ENCODE measurements at places on chromosomes 6 and 20.

DNA sequence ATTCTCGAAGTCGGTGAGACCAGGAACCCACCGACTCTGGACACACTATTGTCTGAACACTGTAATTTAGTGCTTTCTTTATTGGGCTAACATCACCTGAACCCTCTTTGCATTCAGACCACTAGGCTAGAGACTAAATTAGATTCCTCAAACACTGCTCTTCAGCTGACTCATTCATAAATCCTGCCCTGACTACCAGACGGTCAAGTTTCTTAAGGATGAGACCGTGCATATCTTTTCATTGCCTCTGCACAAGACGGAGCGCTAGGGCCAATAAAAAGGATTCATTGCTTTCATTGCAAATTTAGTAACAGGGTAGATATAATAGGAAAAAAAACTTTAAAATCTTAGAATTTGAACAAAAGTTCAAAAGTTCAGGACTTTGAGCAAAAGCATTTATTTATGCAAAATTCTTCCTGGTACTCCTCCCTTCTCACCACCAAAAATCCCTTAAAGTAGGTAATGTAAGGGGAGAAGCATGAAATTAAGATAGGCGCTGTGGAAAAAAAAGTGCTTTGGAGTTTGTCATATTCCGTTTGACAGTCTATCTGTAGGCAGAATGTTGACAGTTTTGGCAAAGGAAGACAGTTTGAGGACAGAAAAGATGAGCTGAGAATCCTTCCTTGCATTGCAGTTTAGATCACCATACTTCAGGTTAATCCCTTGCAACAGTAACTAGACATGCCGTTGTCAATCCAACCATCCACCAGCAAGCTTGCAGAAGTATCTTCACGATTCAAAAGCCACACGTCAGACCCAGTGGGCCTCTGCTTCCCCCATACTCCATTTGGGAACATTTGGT lies 328.6 kb upstream of the JARID2 start:
- no peak for DNase-seq

GRCh38 chr6:17861361-17861760 lies 126.1 kb downstream of the KIF13A start:
- no peak for DNase-seq

- DNase-seq: no peak
These were observed 68.2 kb downstream of the RFPL4B start for GRCh38 chr6:112415366-112415765.

DNA sequence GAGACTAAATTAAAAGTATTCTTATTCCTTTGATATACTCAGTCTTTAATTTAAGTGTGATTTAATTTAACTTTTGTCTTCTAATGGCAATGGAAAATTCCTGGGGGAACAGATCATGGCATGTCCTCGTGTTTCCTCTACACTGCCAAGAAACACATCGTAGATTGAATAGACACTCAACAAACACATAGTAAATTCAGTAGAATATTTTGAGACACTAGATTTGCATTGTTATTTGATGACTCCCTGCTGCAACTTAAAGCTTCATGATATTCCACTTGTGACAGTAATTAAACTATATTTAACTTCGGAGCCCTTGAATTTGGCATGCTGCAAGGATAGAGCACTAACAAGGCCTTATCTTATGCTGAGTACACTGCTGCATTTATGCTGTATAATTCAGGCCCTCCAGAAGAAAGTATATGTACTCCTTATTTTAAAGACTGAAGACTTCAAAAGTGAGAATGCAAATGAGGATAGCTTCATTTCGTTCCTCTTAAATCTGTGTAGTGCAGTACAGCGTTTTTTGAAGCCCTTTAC lies 84.3 kb downstream of the GRM1 start:
- DNase-seq: no peak

- peak; percentile 80 for DNase-seq
These were observed 33.0 kb downstream of the RREB1 start for GRCh38 chr6:7140631-7141378.

DNA sequence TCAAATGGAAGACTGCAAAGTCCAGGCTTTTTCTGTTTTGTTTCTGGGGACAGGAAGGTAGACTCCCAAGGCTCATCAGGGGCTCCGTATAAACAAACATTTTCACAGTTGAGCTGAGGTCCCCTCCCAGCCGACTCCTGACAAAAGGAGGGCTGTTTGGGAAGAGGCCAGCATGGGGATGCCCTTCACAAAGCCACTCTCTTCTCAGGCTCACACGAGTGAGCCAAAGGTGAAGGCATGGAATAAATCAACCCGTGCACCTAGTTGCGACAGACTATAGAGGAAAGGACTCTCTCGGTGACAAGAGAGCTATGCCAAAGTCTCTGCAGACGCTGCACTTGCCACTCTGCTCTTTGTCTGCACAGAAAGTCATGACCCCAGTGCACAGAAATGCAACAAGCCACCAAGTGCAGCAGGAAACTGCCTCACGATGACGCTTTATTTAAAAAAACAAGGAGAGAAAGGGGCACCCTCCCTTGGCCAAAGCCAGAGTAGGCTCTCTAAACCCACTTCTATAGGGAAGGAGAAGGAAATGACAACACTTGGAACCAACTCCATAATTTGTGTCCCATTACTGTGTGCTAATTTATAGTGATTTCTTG lies 21.0 kb downstream of the JAG1 start:
- DNase-seq: no peak

DNA sequence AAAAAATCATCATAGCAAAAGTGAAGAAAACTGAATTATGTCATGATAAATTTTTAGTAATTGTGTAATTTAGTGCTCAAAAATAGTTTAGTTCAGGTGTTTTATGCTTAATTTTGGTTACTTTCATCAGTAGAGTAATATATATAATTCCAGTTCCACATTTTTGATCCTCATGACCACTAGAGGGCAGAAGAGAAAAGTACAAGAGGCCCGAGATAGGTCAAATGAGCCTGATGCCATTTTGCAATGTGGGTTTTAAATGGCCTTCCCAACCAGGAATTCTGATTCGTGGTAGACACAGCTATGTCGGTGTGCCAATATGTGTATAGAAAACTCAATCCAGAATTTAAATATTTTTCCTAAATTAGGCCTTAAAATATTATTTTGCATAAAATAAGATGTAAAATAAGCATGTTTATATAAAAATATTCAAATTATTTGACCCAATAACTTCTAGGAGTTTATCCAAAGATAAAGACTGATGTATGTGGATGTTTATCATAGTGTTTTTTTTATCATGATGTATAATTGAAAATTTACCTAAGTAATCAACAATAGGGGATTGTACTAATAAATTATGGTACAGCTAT lies 159.7 kb upstream of the RPS6KA2 start:
- DNase-seq: peak; percentile 74

DNA sequence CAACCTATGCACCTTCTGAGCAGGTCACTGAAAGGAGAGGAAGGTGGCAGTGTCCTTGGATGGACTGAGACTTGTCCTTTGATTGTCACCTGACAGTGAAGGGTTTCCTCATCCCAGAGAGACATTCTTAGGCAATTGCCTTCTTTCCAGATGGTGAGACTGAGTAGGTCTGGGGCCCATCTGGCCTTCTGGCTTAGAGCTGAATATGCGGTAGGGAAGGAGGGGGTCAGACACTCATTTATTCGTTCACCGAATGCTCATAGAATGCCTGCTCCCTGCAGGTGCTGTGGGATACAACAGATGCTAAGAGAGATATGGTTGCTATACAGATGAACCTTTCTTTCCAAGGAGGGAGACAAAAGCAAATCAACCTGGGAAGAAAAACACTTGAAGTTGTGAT lies 76.8 kb downstream of the BMP6 start:
- no peak for DNase-seq

DNA sequence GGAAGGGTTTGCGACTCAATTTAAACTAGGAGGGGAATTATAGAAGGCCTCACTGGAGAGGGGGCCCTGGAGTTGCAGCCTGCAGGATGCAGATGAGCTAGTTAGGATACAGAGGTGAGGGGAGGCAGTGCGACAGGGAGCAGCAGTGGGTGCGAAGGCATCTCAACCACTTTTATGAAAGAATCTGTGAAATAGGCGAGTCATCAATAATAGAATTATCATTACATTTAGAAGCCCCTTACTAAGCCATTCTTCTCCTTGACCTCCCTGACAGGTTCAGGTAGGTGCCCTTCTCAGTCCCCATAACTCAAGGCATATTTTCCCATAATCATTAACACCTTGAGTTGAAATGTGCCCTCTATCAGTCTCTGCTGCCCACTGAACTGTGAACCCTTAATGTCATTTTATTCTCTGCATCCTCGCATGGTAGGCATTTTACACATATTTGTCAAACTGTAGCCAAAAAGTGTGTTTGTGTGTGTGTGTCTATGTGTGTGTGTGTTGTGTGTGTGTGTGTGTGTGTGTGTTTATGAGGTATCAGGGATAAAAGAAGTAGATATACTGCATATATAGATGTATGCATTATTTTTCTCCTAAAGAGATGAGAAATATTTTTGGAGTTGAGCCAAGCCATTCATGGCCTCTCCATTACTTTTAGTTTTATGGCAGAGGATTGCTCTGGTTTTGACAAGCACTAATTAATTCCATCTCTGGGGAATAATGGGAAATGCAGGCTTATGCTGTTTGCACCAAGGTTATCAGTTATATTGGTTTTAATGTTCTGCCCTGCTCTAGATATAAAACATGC lies 898.8 kb downstream of the KIF16B start:
- DNase-seq: no peak
